CD4-positive, alpha-beta T cell treated with Interleukin-1 beta for 1 hour (primary cell): ENCODE measurements at places on chromosomes 12 and 14.

- no peak for DNase-seq
Observed at GRCh38 chr12:49539406-49540228, 787 bp downstream of the KCNH3 start.

GRCh38 chr14:75401361-75401760 is 26.5 kb upstream of the JDP2 start:
- no peak for DNase-seq

GRCh38 chr14:54136894-54137613 is 180.4 kb upstream of the BMP4 start:
- no peak for DNase-seq

- no peak for DNase-seq
Observed at GRCh38 chr14:96803958-96804357, 6.8 kb downstream of the VRK1 start.

DNA sequence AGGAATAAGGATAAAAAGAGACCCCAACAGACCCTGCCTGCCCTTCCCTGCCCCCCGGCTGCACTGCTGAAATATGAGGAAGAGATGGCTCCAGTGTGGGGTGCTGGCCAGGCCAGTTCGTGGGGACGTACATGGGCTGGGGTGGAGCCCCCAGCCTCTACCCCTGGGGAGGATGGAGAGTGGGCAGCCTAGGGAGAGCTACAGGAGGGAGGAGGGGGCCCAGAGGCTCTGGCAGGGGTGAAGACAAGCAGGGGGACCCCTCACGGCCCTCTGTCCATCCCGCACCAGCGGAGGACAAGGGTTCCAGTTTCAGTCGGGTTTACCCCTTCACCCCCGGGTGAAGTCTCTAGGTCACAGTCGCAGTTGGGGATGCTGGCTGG is 11.0 kb upstream of the RPLP0 start:
- no peak for DNase-seq

DNA sequence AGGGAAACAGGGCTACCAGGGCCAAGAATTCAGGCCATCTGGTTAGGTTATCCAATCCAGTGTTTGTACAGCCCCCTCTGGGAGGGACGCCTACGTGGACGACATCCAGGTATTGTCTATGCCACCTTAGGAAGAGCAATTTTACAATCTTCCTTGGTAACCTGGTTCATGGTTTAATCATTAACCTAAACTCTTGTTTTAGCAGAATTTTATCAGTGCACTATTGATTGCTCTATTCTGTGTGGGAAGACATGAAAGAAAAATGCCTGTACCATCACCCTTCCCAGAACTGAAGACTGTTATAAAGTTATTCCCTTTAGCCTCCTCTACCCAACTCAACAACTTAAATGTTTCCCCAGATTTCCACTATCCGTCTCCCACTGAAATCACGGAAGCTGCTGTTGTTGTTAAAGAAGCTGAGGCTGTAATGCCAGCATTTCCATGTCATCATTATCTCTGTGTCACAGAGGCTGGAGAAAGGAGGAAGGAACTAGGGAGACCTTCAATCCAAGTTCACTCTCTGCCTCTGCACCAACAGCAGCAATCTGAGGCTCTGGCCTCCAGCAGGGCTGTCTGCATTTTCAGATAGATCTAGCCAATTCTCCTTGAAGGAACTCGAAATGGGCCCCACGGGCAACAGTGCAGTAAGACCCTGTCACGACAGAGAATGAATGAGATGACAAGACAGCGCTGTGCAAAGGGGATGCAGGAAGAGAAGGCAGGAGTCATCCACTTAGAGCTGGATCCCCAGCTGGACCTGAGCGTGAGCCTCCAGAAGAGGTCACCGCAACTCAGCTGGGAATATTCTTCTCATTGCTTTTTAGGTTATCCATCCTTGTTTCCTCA is 183.4 kb upstream of the GZMB start:
- no peak for DNase-seq
